Activated gamma-delta T cell (primary cell): ENCODE measurements at places on chromosomes 4 and X.

DNA sequence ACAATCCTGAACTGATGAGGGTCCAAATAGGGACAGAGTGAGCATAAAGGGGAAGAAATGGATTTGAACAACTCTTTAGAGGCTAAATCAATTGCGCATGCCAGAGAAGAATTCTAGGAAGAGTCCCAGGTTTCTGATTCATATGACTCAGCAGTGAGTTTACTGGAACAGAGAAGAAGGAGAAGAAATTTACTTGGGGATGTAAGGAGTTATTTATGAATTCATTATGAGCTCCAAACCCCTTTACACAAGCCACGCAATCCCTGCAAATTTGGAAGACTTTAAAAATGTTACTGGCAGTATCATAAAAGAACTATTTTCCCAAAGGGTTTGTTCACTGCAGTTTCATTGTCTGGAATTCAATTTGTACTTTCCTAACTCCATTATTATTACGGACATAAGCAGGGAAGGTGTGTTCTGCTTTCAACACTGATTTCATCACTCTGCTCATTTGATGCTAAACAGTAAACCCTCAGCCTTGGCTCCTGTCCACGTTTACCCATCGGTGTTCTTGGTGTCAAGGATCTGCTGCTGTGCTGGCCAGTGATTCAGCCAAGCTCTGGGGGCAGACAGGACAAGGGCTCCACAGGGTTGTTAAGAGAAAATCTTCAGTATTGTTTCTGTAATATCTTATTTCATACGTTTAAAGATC is 273.7 kb downstream of the HNRNPD start:
- no peak for DNase-seq

GRCh38 chrX:68659385-68659784 is 11.9 kb downstream of the STARD8 start:
- DNase-seq: no peak

- no peak for DNase-seq
These were observed 46.9 kb downstream of the SUPT20HL2 start for GRCh38 chrX:24266996-24267395.

GRCh38 chrX:9146657-9147056 is 112.7 kb upstream of the FAM9B start:
- DNase-seq: no peak

DNA sequence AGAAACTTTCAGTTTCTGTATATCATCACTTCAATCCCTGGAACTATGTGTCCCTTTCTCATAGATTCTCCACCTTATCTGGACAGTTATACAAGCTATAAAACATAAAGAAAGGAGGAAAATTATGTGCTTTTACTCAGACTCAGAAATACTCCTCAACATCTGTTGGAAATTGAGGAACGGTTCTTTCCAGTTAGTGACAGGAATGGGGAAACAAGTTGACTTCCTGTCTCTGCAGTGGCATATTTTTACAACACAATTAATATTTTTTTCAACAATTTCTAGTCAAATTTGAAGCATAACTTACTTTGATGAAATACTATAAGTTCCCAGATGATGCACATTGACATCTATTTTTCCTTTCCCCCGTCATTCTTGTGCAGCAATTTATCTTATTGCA is 27.9 kb downstream of the ABHD18 start:
- no peak for DNase-seq

DNA sequence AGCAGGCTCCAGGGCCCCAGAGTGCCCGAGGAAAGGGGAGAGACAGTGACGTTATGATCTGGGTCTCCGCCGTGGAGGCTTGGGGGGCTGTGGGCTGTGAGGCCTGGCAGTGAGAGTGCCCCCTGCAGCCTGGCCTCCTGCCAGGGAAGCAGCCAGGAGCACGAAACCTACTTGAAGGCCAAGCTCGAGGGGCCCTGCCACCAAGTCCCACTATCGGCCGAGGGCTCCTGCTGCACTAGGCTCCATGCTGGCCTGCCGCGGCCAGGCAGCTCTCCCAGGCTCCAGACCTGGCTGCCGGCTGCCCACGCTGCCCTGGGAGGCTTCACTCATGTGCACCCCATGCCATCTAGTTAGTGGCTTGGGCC is 18.7 kb downstream of the FLNA start:
- DNase-seq: no peak

GRCh38 chr4:124432500-124432899 is 280.0 kb downstream of the ANKRD50 start:
- DNase-seq: no peak

DNA sequence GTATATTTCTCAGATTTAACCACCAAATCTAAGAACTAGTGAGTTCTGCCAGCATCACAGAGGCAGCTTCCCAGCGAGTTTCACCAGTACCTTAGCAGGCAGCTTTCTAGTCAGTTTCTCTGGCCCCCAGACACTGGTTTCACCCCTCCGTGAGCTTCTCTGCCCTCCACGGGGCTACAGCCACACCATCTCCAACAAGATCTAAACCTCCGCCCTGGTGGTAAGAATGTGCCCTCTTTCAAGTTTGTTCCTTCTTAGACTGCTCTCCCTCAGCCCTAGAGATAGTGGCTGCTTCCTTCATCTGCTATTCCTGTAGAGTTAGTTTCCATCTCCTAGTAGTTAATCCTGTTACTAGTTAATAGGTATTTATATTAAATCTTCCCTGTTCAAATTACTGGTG is 60.5 kb upstream of the TAB3 start:
- DNase-seq: no peak

DNA sequence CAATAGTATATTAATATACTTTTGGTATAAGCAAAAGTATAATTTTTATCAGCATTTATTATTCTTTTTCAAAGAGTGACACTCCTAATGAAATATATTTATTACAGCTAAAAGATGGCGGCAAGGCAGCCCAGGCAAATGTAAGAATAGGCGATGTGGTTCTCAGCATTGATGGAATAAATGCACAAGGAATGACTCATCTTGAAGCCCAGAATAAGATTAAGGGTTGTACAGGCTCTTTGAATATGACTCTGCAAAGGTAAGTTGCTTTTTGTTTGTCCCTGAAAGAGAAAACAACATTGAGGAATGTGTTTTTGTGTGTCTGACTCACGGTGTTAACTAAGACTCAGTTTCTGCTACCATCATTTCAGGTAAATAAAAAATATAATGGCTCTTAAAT is 71.9 kb downstream of the PDLIM5 start:
- no peak for DNase-seq
